IMR-90 (cell line): ENCODE measurements at places on chromosomes 16 and 17. TPM values are rescaled to one million over a fixed set of nuclear protein-coding genes. Genes with fewer than 3 reads are reported as not detected.

- DNase-seq = no peak
These were observed 17.2 kb downstream of the SPAG9 start for GRCh38 chr17:51103451-51103850.

SRCIN1 gene
- polyA plus RNA-seq = not detected in 2 replicates

TEX19 gene
- 0.03 and 0.13 TPM in 2 replicates for polyA plus RNA-seq

- DNase-seq = no peak
These were observed 5.2 kb upstream of the CCL13 start for GRCh38 chr17:34351096-34351495.

HES7 gene
- 0.43 and 0.56 TPM in 2 replicates for polyA plus RNA-seq

GRCh38 chr16:74275711-74276110 lies 20.9 kb upstream of the PSMD7 start:
- no peak for DNase-seq

DNA sequence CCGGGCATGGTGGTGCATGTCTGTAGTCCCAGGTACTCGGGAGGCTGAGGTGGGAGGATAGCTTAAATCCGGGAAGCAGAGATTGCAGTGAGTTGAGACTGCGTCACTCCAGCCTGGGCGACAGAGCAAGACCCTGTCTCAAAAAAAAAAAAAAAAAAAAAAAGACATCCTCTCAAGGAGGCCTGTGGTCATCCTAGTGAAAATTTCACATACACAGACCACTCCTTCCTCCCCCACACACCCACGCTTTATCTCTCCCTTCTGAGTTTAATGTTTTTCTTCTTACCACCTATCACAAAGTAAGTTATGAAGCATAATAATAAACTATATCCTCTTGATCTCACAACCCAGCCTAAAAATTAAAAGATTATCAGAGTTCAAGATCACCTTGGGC lies 1.3 kb upstream of the NOL11 start:
- no peak for DNase-seq

DNA sequence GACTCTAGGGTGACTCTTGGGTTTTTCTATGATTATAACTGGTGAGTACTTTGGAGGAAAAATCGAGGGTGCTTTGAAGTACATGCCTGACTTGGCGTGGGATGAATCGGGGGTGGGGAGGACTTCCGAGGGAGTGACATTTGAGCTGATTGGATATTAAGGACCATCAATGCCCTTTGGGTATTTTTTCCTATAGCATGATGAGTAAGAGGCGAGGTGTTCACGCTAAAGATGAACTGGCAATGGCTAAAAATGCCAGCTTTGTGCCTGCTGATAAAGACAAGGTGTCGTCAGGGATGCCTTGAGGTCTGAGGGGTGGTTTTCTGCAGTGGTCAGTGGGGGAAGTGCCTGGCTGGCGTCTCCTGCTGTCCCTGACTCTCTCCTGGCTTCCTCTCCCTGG lies 25.3 kb downstream of the USP43 start:
- no peak for DNase-seq

DNA sequence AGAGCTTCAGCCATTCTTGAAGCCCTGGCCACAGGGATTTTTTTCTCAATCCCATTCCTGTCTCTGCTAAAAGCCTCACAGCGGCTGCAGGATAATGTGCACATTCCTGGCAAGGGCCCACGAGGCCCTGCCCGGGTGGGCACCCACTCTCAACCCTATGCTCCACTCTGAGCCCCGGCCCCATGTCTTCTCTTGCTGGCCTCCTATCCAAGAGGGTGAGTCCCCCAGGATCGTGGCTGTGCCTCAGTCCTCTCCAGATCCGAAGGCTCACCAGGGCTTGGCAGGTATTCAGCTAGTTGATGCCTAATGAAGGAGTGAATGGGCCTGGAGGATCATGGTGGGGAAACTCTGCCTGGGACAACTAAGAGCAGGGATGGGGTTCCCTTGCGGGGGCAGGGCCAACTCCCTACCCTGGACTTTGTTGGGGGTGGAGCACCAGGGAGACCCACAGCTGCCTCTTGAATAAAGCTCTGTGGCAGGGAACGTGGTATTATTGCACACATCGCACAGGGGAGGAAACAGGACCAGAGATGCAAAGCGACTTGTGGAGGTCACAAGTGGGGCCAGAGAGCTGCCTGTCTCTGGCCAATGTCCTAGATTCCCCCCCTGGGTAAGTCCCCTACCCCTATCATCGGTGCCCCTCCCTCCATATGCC lies 5.4 kb downstream of the ARHGAP27 start:
- DNase-seq = no peak

DNA sequence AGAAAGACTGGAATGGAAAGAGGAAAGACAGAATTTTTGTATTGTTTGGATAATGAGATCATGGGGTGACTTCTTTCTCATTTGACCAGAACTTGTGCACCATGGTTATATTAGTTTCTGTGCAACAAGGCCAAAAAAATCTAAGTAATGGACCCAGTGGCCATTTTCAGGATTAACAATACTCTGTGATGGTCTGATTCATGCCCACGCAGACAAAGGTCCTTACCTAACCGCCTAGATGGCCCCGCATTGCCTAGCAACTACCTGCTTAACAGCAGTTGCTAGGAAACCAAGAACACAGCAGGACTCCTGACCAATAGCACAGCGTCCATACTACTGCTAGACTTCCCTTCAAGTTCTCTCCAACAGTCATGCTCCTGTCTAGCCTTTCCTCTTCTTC lies 22.4 kb downstream of the MIS12 start:
- peak; percentile 79 for DNase-seq

TPSB2 gene
- not detected in 2 replicates for polyA plus RNA-seq

DNA sequence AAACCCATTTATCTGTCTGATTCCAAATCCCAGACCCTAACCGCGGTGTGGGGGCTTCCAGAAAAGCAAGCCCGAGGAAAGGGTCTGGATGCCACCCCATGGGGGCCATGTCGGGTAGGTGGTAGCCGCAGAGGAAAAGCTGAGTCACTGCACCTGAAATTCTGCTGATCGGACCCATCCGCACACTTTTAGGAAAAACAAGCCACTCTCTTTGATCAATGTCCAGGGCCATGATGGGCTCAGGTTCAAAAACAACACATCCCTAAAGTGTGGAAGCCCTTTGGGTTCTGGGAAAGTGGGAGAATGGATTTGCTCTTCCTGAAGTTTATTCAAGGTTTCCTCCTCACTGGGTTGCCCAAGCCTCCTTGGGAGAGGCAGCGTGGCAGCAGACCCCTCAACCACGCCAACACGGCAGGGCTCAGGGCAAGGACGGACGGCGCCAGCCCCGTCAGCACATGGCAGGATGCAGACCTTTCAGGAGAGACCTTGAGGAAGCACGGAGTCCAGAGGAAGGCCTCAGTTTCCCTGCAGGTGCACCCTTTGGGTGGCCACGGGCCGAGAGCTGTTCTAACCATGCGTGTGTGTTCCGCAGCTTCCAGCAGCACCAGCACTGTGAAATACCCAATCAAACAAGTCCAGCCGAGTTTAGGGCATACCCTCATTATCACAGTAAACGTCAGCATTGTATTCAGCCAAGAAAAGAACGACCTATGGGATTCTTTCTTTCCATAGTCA lies 367.0 kb downstream of the FOXL1 start:
- DNase-seq = no peak

DRC3 gene
- 0.23 and 0.55 TPM in 2 replicates for polyA plus RNA-seq

DNA sequence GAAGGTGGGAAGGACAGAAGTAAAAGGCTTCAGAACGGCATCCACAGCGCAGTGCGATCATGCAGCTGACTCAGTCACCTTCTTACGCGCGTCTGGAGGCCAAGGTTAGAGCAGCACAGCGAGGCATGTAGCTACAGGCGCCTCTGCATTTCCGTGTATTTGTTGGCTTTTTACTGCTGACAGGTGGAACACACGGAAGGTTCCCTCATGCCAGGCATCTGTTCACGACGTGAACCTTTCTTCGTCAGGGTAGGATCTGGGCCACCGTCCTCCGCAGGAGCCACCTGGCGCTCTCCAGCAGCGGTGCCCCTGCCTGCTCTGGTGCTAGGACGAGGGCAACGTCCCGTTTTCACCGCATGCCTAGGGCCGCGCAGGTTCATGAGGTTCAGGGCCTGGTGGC lies 15.3 kb downstream of the TMEM204 start:
- no peak for DNase-seq

PRR29 gene
- 0.11 and 0.17 TPM in 2 replicates for polyA plus RNA-seq

TVP23A gene
- not detected in 2 replicates for polyA plus RNA-seq

DNA sequence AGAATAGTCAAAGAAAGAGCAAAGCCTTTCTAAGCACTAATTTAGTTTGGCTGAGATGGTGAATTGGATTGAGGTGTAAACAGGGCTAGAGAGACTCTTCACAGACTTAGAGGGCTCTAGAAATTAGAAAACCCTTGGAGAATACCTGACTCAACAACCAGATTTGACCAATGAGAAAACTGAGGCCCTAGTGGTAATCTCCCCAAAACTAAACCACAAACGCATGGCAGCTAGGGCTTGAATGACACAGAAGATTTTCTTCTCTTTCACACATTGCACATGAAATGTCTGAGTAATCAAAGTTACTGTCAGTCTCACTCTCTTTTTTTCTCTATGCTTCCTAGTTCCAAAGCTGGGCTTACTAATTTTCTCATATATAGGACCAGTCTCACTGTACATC lies 314.5 kb upstream of the KCNJ16 start:
- no peak for DNase-seq

DNA sequence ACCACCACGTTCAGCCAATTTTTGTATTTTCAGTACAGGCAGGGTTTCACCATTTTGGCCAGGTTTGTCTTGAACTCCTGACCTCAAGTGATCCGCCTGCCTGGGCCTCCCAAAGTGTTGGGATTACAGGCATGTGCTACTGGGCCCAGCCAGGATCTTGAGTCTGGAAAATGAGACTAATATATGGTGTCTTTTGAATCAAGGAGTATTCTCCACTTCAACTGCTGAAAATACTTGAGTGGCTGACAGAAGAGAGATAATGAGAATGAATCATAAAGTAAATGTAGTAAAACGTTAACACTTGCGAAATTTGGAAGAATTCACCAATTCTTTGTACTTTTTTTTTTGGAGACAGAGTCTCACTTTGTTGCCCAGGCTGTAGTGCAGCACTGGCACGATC lies 16.6 kb downstream of the SMYD4 start:
- DNase-seq = peak; percentile 12

GRCh38 chr16:75203096-75203495 lies 3.9 kb downstream of the CTRB2 start:
- no peak for DNase-seq
